ENCODE measurements at places on chromosomes 13 and 19.
A peak's percentile ranks its signal among the peaks of the same experiment; 100 is the strongest.

DNA sequence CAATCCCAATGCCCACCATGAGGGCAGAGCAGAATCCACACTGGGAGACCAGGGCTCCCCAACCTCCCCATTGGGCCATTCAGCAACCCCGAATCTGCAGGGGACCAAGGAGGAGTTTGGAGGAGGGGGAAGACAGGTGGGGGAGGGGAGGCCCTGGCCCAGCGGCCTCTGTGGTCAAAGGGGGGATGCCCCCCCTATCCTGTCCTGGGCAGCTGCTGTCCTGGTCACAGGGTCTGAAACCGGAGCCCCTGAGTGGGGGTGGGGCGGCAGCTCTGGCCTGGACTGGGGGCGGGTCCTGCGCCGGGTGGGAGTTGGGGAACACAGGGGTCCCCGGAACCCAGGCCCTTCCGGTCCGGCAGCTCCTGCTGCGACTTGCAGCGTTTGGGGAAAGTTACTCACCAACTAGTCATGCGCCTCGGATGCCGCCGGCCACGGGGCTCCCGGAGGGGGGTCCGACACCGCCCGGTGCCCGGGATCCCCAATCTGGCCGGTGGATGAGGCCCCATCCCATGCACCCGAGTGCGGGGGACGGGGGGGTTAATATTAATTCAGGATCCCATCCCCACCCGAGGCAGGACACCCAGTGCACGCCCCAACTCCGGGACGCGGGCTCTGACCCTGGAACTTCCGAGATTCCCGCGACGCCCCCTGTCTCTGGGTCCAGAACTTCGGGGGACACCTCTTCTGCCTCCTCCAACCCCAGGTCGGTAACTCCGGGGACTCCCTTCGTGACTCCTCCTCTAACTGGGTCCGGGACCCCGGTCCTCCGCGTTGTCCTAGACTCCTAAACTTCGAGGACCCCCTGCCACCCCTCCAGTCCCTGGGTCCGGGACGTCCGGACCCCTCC is 872 bp downstream of the HOMER3 start:
- DNase-seq = peak; percentile 12

- DNase-seq = no peak
Observed at GRCh38 chr19:35868172-35868822, at the start of gene APLP1. TSS of gene APLP1 (plus strand) at chr19:35868574. CDS start at chr19:35868637, 63 bp downstream.

- no peak for DNase-seq
Observed at GRCh38 chr13:39259371-39260140, 221.3 kb downstream of the NHLRC3 start.

DNA sequence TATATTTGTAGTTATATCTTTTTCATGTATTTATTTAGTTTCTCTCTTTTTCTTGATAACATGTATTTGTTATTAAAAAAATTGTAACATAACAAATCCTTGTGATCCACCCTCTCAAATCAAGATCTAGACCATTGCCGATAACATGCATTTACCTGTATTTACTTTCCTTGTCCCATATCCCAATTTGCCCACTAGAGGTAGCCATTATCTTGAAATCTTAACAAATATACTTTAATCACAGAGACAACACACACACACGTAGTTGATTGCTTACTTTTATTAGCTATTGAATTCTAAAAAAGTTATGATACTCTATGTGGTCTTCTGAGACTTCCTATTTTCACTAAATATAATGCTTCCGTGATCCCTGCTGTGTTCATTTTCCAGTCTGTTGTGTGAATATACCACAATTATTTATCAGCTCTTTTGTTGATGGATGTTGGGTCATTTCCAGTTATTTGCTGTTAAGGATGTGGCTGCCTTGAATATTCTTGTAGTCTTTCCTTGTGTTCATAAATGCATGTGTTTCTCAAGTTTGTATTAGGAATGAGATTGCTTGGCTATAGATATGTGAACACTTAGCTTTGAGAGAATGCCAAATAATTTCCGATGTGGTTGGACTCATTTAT is 31.3 kb upstream of the ZMYM2 start:
- peak; percentile 29 for DNase-seq

DNA sequence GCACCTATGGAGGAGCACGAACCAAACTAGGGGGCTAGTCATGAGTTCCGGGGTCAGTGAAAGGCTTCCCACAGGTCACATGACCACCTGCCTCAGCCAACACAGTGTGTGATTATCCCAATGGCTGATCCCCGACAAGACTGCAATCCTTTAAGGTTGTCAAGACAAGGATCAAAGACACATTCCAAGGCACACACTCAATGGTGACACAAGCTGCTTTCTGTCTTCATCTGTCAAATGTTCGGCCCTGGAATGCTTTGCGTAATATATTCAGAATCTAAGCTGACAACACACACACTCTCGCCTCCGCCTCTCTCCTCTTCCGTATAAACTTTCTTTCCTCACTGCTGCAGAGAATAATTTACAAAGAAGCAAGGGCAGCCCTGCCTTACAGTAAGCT is 11.7 kb downstream of the RANBP3 start:
- no peak for DNase-seq

GRCh38 chr13:98232456-98232855 is 55.4 kb upstream of the RNF113B start:
- no peak for DNase-seq

GRCh38 chr13:24250376-24251057 is 58.9 kb upstream of the C1QTNF9 start:
- DNase-seq = no peak

DNA sequence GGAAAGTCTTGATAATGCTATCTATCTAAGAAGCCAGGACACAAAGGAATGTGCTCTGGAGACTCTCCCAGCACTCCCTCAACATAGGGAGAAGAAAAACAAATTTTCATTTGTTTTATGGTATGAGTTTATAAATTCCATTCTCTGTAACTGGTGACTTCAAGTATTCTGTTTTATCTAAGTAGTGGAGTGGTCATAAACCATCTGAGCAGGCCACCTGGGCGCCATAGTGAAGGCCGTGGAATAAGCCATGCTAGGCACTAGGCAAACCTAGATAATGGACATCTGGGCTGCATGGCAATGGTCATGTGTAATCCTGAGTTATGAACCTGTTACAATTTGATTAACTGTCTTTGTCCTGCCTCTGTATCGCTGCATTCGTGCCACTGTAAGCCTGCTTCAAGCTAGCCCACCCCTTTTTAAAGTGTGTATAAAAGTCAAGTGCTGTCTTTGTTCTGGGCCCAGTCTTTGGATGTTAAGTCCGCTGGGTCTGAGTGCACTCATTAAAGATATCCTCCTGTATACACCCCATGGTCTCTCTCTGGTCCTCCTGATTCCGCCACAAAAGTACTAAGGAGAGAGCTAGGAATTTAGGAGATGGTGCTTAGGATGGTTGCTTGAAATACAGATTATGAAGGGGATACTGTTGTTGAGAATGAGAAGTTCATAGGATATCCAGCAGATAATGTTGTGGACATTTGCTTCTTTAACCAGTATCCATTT is 13.2 kb downstream of the GTF2F2 start:
- DNase-seq = no peak
